ENCODE measurements at places on chromosomes 7 and 10. TPM values are rescaled to one million over a fixed set of nuclear protein-coding genes. Genes with fewer than 3 reads are reported as not detected.

Gene PHKG1
- polyA plus RNA-seq, result 0.41 TPM

Gene ABHD11
- polyA plus RNA-seq, result 18.1 TPM

Gene GPR158
- 0.06 TPM for polyA plus RNA-seq

Gene GRM3
- polyA plus RNA-seq, result not detected

Gene GRM8
- not detected for polyA plus RNA-seq

DNA sequence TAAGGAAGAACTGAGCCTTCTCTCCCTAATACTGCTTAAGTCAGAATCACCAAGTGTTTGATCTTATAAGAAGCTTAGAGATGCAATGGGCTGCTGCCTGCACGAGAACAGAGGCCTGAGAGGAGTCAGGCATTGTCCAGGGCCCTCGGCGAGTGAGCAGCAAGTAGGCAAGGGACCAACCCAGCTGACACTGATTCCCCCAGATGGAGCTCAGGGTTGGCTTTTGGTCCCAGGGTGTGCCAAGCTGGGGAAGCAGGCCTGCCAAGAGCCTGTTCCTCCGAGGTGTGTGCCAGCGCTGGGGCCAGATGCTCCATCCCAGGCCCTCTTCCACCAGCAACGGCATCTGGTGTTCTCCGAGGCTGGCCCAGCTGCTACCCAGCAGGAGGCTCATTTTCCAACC is 222.0 kb upstream of the ZMIZ1 start:
- H3K27ac ChIP-seq, result no peak overlapping the region
- H3K36me3 ChIP-seq, result no peaks in the 10 kb centered on the region
- DNase-seq, result no peak
- H3K4me3 ChIP-seq, result no peak overlapping the region
- no peaks in the 10 kb centered on the region for H3K27me3 ChIP-seq
- H3K4me1 ChIP-seq, result peaks cover 4% of the 10 kb centered on the region

DNA sequence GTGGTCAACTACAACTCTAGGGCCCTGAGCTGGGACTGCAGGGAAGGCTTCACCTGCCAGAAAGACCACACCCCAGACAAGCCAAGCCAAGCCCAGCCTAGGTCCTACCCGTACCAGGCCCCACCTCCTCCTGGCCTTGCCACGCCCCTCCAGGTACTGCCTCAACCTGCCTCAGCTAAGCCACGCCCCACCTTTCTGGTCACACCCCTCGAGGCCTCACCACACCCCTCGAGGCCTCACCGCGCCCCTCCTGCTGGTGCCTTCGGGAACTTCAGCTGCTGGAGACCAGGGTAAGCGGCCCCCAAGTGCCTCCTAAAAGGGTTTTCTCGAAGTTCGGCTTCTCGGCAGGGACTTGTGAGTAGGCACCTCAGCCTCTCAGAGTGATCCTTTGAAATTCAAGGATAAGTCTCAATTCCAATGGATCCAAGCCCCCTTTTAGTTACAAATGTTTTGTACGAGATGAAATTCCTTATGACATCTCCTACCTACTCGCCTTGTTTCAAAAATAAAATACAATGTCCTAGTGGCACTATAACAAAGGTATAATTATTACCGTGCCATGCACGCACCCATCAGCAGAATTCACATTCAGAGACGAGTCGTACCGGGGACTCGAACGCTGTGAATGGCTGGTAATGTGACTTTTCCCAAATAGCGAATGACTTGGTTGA is 171.2 kb downstream of the ARHGAP21 start:
- H3K4me1 ChIP-seq, result no peaks in the 10 kb centered on the region
- no peaks in the 10 kb centered on the region for H3K27me3 ChIP-seq
- H3K4me3 ChIP-seq, result no peak overlapping the region
- DNase-seq, result peak; percentile 14
- no peak overlapping the region for H3K27ac ChIP-seq

DNA sequence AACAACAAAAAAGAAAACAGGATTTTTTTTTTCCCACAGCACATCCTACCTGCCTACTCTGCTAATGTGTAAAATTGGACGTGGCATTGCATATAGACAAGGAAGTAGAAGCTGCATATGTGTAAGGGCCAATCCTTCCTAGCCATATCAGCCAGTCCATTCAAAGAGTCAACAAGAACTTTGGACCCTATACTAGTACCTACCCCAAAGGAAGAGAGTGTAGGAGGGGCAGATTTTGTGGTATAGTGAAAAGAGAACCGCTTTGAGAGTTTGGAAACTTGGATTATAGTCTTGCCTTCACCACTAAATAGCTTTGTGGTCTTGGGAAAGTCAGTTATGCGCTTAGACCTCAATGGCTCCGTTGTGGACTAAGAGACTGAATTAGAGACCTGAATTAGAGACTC is 12.1 kb upstream of the MCU start:
- no peak overlapping the region for H3K4me3 ChIP-seq
- no peak for DNase-seq
- H3K27ac ChIP-seq, result no peak overlapping the region
- H3K27me3 ChIP-seq, result no peaks in the 10 kb centered on the region
- peaks cover 19% of the 10 kb centered on the region for H3K4me1 ChIP-seq
- no peaks in the 10 kb centered on the region for H3K36me3 ChIP-seq

- no peak for DNase-seq
- no peak overlapping the region for H3K4me3 ChIP-seq
- no peaks in the 10 kb centered on the region for H3K4me1 ChIP-seq
Measured at GRCh38 chr10:19245889-19246752, 197.5 kb downstream of the MALRD1 start.

DNA sequence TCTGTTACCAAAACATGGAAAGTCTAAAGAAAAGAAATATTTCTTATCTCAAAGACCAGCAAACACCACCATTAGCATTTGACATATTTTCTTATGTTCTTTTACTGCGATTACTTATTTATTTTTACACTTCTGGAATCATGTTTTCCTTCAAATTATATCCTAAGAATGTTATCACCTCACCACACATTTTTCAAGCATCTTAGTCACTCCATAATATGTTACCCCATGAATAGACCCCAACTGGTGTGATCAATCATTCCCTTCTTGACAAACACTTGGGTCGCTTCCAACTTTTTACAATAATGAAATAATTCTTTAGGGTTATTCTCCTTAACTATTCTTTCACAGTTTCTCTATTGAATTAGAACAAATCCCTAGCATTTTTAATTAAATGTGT is 67.4 kb downstream of the AMPH start:
- H3K27ac ChIP-seq, result no peak overlapping the region
- DNase-seq, result no peak
- H3K4me1 ChIP-seq, result peaks cover 20% of the 10 kb centered on the region
- H3K4me3 ChIP-seq, result no peak overlapping the region
- no peaks in the 10 kb centered on the region for H3K36me3 ChIP-seq

GRCh38 chr10:124534826-124535601 is 73.4 kb downstream of the LHPP start:
- H3K4me1 ChIP-seq, result no peaks in the 10 kb centered on the region
- H3K4me3 ChIP-seq, result no peak overlapping the region
- H3K27ac ChIP-seq, result no peak overlapping the region
- no peaks in the 10 kb centered on the region for H3K36me3 ChIP-seq
- no peak for DNase-seq
- H3K27me3 ChIP-seq, result no peaks in the 10 kb centered on the region

DNA sequence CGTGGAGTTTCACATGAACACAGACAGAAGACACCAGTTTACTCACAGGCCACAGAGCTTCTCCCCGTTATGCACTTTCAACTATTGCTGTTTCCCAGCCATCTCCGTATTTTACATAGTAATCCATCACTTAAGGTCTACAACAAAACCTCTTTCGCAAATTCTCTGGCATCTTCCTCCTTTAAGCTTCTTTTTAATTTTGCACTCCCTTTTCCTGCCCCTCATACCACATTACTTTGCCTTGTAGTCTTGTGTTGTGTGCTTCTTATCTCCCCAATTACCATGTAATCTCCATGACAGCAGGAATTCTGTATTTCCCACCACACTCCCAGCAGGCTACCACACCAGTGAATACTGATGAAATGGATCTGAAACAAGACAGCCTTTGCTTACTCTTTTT is 87.3 kb downstream of the ODAD2 start:
- 0 out of 2 replicates have a peak, but pooled peaks cover 5% of the 10 kb centered on the region for H3K27me3 ChIP-seq
- H3K27ac ChIP-seq, result no peak overlapping the region
- no peaks in the 10 kb centered on the region for H3K36me3 ChIP-seq
- no peak for DNase-seq

DNA sequence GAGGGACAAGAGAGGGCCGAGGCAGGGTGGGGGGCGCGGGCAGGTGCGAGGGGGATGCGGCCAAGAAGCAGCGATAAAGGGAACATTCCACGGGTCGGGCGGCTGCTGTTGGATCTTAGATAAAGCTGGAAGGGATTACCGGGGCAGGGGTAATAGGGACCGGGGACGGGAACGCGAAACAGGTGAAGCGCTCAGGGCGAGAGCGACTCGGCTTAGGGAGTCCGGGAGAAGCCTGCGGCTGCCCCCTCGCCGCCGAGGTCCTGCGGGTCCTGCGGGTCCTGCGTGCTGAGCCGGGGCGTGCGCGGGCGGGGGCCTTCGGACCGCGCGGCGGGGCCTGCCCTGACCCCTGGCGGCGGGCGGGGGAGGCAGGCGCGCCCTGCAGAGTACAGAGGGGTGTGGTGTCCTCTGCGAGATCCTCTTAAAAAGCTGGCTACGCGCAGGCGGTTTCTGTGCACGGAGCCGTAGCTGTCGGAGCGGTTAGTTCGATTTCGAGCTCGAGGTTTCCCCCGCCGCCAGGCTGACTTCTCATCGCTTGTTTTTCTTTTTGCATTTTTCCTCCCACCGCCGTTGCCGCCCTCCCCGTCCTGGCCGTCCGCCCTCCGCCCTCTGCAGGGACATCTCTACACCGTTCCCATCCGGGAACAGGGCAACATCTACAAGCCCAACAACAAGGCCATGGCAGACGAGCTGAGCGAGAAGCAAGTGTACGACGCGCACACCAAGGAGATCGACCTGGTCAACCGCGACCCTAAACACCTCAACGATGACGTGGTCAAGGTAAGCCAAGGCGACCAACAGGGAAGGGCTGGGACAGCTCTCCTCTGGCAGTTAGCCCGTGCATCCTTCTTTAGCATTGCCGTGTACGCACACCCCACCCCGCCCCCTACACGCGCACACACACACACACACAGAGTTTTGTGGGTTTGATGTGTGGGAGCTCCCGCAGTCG is 1.4 kb downstream of the CAV1 start:
- H3K4me1 ChIP-seq, result peaks cover 48% of the 10 kb centered on the region
- H3K36me3 ChIP-seq, result peaks cover 40% of the 10 kb centered on the region
- no peaks in the 10 kb centered on the region for H3K27me3 ChIP-seq
- peak; percentile 96 for DNase-seq
- peak overlapping the region; percentile 95 for H3K27ac ChIP-seq

DNA sequence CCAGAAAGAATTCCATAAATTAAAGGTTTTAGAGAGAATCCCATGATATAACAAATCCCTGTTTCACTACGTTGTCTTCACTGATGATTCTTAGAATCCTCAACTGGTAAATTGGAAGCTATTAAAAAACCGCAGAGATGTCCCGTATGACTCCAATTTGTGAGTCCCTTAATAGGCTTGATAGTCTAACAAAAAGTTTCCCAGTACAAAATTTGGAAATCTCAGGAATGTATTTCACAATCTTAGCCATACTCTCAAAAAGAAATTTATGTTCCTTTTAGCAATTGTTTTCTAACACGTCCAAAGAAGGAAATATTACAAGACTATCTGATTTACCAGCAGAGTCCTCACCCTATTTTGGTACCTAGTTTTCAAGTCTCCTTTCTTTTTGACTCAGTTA is 2.5 kb downstream of the TES start:
- no peaks in the 10 kb centered on the region for H3K27me3 ChIP-seq
- peaks cover 50% of the 10 kb centered on the region for H3K4me1 ChIP-seq
- peak; percentile 69 for DNase-seq
- H3K27ac ChIP-seq, result peak overlapping the region; percentile 97
- H3K36me3 ChIP-seq, result no peaks in the 10 kb centered on the region
- peak overlapping the region; percentile 91 for H3K4me3 ChIP-seq

DNA sequence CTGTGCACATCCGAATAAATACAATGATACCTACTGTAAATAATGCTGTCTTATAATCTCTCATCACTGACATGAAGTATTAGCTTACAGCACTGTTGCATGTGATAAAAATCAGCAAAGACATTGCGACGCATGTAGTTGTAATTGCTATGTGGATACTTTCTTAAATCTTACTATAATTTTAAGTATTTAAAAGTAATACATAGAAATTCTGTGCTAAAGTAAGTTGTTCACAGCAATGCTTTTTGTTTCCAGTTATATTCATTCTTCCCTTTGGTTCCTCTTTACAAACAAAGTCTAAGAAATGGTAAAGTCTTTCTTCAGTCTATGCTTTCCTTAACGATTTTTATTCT is 113.7 kb upstream of the DGKB start:
- no peak overlapping the region for H3K27ac ChIP-seq
- no peaks in the 10 kb centered on the region for H3K4me1 ChIP-seq
- H3K4me3 ChIP-seq, result no peak overlapping the region
- no peak for DNase-seq

Measured in GM23248 (cell line).